ENCODE measurements at places on chromosomes 2 and 18.

DNA sequence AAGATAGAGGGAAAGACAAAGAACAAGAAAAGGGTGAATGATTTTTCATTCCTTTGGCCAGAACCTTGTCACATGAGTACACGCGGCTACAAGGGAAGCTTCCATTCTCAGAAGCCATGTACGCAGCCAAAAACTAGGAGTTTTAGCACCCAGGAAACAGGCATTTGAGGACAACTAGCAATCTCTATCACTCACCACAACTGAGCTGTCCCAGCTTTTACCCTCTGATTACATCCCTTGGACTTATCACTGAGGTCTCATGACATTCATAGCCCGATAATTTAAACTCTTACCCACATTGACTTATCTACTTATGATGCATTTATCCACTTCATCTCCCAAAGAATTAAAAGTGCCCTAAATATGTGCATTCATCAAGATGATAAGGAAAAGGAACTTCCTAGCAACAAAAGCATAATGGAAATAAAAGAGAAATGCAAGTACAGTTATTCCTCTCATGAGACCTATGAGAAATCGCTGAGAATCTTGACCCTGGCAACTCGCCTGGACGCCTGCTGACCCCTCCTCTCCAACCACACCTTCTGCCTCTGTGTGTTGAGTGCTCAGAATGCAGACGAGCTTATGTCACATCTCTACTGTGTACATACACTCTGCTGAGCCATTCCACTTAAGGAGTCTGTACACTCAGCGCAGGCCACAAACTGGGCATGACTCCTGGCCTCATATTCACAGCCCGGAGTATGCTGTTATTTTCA, 28.7 kb upstream of the MFSD6 start:
- no peak for DNase-seq

DNA sequence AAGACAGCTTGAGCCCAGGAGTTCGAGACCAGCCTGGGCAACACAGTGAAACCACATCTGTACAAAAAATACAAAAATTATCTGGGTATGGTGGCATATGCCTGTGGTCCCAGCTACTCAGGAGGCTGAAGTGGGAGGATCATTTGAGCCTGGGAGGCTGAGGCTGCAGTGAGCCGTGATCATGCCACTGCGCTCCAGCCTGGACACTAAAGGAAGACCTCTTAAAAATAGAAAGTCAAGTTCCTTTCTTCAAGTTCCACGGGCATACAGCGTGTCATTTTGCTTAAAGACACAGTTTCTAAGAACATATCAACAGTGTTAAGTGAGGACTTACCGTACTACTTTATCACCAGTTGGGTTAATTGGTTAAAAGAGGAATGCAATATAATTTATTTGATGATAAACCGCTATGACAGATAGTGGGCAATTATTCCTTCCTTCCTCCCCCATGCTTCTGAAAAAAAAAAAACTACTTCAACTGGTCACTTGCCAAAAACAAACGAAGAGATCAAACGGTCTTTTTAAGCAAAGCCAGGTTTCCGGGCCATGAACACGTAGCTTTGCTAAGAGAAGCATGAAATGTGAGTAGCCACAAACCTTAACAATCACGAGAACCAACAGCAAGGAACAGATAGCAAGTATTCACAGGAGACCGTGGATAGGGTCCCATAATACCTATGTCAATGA, 21.4 kb downstream of the AP1S3 start:
- DNase-seq, result no peak

DNA sequence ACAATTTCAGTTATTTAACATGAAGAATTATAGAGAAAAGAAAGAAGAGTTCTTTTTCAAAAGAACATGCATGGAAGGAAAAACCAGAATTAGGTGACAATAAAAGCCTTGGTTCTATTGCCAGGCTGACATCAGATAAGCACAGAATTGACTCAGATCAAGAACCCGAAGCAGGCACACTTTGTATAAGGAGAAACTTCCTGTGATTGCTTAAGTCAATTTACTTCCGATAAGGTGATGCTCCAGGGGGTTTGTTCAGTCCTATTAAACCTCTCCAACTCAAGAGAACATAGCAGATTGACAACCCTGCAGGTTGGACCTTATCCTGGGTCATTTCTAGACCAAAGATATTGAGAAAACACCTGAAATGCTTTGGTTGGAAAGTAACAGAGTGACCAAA, 31.4 kb downstream of the GAREM1 start:
- DNase-seq, result no peak

DNA sequence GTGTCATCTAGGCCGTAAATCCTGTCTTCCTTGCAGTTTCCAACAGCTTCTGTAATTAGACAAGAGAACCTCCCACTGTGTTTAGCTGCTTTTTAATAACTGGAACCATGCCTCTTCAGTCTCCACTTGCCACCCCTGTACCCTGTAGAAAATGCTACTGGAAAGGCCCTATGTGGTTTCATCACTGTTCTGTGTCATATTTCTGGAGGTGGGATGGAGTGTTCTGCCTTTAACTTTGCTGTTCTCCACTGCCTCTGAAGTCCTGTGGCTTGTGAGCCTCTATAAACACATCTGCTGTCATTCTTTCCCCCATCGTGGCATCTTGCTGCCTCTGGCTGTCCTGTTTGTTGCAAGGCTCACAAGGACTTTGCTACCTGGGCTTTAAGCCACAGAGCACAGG, 17.9 kb downstream of the MGAT5 start:
- DNase-seq, result no peak

- DNase-seq, result no peak
These were observed 31.9 kb downstream of the PIKFYVE start for GRCh38 chr2:208297961-208298360.

GRCh38 chr18:46722051-46722450, 34.8 kb downstream of the ST8SIA5 start:
- DNase-seq, result no peak

GRCh38 chr2:54076586-54076985, 38.8 kb upstream of the ACYP2 start:
- no peak for DNase-seq
